ENCODE measurements at places on chromosomes 11 and 22.

DNA sequence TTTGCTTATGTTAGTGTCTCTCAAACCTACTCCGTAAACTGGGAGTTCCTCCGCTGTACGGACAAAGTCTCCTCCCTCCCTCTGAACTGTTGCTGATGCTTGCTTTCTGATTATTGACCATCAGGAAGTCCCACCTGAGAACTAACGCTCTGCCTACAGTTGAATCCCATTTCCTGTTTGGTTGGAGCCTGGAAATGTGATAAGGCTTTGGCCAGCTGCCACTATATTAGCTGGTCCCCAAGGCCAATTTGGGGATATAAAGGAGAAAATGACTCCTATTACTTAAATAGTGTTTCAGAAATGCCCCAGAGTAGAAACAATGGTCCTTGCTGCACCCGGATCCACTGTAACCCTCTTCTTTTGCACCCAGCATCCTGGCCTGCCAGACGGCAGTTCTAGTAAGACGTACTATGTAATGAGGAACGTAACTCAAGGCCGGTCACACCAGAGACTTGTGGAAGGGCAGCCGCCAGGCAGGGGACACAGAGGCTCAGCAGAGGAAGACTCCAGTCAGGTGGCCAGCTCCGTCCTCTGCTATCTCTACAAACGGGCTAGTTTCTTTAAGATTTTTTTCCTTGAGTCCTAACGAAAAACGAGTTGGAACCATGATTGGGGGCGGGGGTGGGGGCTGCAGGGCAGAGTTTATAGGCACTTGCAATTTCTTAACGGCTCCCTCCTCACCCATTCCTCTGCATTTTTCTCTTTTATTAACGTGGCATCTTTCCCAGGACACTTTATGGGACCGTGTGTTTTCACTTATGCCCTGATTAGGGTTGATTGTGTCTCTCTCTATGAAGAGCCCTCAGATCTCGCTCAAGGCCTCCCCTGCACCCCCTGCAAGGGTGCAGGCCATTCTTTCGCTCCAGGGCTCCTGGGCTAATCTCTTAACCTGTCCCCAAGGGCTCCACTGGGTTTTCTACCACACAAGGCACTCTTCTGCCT, 72.8 kb upstream of the CDON start:
- no peak for DNase-seq

GRCh38 chr11:1778141-1778911, 14.6 kb upstream of the CTSD start:
- no peak for DNase-seq

GRCh38 chr22:23438216-23438615, 141.9 kb downstream of the IGLL1 start:
- no peak for DNase-seq

GRCh38 chr11:59413646-59414045, 12.6 kb downstream of the OR5A2 start:
- DNase-seq: no peak

- no peak for DNase-seq
Observed at GRCh38 chr22:49091917-49092545, 735.6 kb downstream of the BRD1 start.

DNA sequence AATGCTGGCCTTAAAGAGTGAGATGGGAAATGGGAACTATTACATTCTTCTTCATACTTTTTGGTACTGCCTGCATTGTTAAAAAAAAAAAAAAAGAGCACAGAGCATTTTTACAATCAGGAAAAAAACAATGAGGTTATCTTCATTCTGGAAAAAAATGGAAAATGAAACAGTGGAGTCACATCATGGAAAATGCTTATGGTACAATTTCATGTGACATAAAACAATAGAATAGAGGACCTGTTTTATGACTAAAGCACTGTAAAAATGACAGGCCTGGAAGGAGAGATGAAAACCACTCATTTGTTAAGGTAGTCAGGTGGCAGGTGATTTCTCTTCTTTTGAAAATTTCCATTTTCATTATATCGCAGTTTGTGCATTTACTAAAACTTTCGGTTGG, 75.0 kb downstream of the TIMP3 start:
- DNase-seq: no peak

GRCh38 chr22:45413013-45413367, 409 bp downstream of the SMC1B start:
- peak; percentile 7 for DNase-seq

GRCh38 chr11:109306322-109306721, 115.7 kb upstream of the C11orf87 start:
- DNase-seq: no peak

DNA sequence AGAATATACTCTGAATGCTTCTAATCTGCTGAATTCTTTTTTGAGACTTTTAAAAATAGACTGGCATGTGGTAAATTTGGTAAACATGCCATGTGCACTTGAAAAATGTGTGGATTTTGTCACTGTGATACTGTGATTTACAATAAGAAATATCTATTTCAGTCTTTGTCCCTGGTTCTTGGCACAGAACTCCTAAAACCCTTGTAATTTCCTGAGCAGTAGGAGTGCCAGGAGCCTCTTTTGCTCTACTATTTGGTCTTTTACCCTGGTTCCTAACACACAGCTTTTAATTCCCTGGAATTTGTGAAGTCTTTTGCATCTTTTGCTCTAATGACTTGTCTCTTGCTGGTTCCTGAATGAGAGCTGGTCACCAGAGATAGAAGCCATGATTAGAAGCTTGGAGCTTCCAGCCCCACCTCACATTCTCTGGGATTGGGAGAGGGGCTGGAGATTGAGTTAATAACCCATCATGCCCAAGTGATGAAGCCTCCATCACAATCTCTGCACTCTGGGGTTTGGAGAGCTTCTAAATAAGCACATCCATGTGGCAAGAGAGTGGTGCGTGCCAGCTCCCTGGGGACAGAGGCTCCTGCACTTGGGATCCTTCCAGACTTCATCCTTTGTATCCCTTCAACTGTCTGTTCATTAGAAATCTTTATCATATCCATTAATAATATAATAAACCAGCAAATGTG, 27.2 kb upstream of the SYT13 start:
- no peak for DNase-seq

GRCh38 chr11:102510439-102511135, 20.0 kb downstream of the MMP7 start:
- no peak for DNase-seq

Data from stimulated activated CD4-positive, alpha-beta T cell treated with anti-CD3 and anti-CD28 coated beads, Interleukin-12 subunit alpha, Interleukin-12 subunit beta, amount 100 ng/mL, for 4 hours (primary cell).